ENCODE measurements at places on chromosomes 7 and 10. TPM values are rescaled to one million over a fixed set of nuclear protein-coding genes. Genes with fewer than 3 reads are reported as not detected.

GRCh38 chr10:96500519-96500918, 13.2 kb downstream of the TLL2 start:
- H3K27ac ChIP-seq: no peak overlapping the region
- H3K36me3 ChIP-seq: no peaks in the 10 kb centered on the region
- DNase-seq: no peak

DNA sequence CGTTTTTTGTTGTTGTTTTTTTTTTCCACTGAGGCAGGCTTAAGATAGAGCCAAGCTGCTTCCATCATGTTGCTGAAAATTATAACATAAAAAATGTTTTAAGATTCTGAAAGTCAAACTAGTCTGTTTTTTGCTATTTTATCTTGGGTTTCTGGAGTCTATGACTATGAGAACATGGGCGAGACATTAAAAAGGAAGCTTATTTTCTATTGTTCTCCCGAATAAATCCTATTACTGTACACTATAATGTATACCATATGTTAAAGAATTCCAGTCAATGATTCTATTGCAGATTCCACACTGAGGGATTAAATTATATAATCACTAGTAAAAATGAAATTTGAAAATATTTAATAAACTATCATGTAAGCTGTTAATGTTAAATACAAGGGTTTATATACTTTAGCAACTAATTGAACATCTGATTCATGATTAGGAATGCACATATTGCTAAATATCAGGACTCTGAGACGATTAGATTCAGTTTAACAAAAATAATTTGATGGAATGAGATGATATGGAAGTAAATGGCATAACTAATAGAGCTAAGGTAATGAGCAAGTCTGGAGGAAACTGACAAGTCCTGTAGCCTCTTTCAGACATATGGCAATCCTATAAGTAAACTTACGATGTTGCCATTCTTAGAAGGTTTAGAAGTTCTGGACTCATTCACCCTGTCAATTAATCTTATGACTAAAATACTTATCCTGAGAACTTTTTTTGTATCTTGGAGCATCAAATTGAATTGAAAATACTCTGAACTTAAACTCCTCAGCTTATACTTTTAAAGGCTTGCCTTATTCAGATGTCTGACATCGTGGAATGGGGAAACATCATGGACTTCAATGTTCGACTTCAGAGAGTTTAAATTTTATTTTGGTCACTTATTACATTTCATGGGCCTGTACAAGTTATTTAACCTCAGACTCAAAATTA, 294.8 kb upstream of the DGKB start:
- no peak for DNase-seq
- no peaks in the 10 kb centered on the region for H3K36me3 ChIP-seq
- no peak overlapping the region for H3K27ac ChIP-seq

DNA sequence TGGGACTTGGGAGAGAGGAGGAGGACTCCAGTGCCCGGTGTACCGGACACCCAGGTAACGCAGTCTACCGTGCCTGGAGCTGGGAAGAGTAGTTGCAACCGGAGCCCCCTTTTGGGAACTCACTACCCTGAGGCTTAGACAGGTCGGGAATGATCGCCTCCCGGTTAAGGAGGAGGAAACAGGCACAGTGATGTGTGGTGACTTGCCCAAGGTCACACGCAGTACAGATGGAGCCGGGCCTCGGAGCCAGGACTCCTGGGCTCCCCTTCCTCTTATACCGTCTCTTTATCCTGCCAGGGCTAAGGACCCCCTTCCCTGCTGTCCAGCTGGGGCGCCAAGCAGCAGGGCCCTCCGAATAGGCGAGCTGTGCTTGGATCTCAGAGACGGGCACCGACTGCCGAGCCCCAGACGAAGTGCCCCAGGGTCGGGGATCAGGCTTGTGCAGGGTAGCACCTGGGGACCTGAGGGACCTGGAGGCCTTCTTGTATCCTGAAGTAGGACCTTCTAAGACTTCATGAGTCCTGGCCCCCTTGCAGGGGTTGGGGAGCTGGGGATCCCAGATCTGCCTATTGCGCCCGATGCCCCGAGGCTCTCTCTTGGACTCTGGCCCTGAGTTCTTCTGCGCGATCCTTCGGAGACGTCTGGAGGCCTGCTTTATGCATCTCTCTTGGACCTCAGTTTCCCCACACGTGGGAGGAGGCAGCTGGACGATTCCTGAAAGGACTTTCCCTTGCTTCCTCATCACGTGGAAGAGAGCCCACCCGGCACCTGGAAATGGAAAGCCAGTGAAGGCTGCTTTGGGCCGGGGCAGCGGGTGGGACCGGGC, 767 bp upstream of the CYP26A1 start:
- H3K4me3 ChIP-seq: no peak overlapping the region
- H3K27me3 ChIP-seq: peaks cover 78% of the 10 kb centered on the region
- no peaks in the 10 kb centered on the region for H3K36me3 ChIP-seq
- DNase-seq: no peak
- no peak overlapping the region for H3K27ac ChIP-seq
- no peaks in the 10 kb centered on the region for H3K4me1 ChIP-seq

- DNase-seq: no peak
- no peaks in the 10 kb centered on the region for H3K27me3 ChIP-seq
- no peaks in the 10 kb centered on the region for H3K4me1 ChIP-seq
- no peak overlapping the region for H3K4me3 ChIP-seq
These were observed 31.5 kb downstream of the SLC18A2 start for GRCh38 chr10:117272195-117273076.

Gene PRF1
- total RNA-seq: 67.4 TPM
